ENCODE measurements at places on chromosomes 1 and 21.

DNA sequence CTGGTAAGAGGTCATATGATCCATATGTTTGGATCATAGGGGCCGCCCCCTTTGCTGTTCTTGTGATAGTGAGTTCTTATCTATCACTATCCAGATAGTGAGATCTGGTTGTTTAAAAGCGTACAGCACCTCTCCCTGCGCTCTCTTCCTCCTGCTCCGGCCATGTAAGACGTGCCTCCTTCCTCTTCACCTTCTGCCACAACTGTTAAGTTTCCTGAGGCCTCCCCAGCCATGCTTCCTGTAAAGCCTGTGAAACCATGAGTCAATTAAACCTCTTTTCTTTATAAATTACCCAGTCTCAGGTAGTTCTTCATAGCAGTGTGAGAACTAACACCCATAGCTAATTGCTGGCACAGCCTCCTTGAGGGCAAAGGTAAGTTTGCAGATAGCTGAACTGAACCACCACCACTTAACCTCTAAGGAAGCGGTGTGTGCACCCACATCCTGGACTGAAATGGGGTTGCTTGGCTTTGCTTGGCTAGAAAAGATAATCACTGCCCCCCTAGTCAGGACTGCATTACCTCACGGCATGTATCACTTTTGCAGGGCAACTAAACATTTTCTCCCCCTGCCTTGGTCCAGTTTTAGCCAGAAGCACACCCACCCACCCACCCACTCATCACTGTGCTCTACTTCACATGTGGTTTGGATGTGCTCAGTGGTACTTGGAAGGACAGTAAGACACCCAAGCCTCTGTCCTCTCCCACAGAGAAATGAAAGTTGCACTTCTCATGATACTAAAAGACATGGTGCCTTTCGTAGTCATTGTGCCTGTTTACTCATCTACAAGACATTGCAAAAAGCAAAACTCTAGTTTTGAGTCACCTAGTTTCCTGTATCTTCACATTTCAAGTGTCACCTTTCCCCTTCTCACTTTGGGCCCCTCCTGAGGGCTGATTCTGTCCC lies 23.1 kb upstream of the PTAFR start:
- DNase-seq, result peak; percentile 77

DNA sequence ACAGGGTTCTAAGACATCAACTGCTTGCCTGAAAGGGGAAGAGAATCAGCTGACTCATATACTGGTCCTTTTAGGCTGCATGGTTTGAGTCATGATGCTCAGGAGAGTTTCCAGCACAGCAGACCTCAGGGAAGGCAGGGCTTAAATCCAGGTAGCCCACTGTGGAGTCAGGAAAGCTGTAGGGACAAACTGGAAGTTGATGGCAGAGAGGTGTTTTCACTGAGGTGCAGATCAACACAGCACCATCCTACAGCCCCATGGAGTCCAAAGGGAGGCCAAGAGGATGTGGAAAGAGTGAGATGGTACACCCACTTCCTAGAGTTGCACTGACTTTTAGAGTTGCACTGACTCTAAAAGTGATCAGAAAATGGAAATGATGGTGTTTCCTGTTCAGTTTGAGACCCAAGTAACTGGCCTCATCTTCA lies 252.4 kb upstream of the DUSP10 start:
- peak; percentile 44 for DNase-seq

DNA sequence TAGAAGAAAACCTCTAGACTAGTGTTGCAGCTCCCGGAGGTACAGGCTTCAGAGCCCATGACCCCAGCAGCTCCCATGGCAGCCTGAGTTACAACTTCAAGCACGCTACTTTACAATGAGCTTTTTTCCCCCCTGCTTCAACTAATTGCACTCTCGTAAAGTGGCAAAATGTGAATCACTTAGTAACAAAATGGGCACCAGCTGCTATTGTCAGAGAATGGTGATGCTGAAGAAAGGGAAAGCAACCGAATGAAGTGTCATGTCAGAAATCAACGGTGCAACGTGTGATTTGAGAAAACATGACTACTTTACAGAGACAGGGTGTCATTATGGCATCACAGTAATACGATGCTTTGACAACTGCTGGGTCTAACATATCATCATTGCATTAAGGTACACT lies 40.5 kb downstream of the ESRRG start:
- no peak for DNase-seq

GRCh38 chr1:41101076-41101475 lies 79.6 kb upstream of the SLFNL1 start:
- no peak for DNase-seq

- no peak for DNase-seq
These were observed 6.6 kb downstream of the CCDC30 start for GRCh38 chr1:42469727-42470126.

- no peak for DNase-seq
These were observed 17.4 kb upstream of the GNG12 start for GRCh38 chr1:67850611-67851075.

DNA sequence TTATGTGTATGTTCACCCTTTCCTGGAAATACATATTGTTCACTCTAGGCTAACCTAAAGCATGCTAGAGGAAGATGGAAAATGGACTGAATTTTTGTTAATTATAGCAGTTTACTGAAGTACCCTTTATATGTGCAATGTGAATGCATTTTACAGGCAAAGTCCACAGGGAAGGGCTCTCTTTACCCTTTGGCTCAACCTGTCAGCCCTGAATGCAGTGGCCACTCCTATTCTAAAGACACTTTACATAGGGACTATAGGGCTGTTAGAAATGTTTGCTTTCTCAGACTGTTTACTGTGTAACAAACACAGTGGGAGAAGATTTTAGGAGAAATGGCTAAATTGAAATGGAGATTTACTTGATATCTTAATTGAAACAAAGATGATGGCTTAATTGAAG lies 78.5 kb downstream of the BRINP2 start:
- DNase-seq, result no peak

GRCh38 chr1:51255331-51255730 lies 19.3 kb downstream of the RNF11 start:
- DNase-seq, result no peak

DNA sequence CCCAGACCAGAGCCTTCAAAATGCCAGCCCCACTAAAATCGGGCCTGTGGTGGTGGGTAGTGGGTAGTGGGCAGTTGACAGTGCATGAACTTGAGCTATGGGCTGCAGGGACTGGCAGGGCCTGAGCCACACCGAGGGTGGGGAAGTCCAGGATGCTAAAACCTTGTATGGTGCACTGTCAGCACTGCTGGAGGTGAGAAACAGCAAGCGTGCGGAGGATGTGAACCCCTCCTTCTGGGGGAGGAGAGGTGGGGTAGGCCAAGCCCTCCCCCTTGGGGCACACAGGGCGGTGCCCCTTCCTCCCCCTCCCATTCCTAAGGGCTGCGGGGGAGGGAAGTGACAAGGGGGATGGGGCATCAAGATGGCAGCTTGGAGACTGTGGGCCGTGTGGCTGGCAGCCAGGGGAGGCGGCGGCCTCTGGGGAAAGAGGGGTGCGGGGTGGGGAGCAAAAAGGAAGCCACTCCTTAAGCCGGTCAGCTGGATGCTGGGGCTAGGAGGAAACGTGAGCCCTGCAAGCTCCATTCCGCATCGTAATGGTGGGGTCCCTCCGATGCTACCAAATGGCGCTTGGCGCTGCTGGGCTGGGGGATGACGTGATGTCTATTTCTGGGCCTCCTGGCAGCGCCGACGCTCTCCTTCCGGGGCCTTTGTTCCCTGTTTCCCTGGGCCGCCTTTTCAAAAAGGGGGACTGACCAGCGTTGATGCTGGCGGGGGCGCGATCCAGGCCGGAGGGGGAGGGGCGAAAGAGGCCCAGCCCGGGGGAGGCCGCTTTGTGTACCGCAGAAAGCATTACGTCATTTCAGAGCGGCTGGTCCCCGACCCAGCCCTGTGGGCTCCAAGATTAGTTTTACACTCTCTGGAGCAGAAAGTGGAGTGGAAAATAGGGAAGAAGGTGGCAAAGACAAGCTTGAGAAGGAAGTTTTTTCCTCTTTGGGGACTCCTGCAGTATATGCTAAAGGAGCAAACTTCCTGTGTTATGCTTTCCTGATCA lies 809 bp downstream of the SYT11 start:
- peak; percentile 80 for DNase-seq

DNA sequence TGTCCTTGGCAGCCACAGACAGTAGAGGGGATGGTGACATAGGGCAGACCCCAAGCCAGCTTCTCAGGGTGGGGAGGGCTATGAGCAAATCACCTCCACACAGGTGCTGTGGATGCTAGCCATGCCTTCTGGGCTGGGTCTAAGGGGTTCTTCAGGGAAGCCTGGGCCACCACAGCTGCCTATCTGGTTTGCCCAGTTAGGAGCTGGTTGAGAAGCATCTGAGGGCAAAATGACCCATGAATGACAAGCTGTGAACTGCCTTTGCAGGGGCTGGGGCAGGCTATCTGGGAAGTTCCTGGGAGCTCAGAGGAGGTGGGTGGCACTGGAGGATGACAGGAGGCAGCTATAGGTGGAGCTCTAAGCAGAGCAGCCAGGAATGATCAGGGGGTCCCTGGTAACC lies 10.1 kb upstream of the ARHGEF10L start:
- no peak for DNase-seq

DNA sequence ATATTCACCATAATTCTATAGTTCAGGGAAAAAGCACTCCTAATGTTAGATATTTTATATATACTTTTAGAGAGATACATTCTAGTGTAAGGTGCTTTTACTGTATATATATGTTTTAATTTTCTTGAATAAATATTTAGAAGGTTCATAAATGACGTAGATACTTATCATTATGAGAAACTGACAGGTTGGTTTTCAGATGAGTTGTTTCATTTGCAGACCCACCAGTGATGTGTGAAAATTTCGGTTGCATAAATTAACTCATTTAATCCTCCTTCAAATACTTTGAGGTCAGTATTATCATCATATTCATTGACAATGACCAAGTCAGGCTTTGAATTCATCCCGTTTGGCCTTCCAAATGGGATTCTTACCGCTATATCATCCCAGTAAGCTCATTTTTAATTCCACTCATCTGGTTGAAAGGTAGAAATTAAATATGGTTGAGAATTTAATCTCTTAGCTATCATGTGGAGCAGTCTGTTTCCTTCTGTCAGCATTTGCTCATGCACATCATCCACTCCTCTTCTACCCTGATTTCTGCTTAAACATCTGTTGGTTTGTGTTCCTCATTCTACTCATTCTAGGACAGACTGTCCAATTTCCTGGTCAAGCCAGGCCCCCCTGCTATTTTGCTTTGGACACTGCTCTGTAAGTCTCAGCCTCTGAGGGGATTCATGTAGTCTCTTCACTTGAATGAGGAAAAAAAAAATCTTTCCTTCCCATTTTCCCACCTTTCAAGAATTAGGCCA lies 1156.6 kb downstream of the PLA2G4A start:
- no peak for DNase-seq

DNA sequence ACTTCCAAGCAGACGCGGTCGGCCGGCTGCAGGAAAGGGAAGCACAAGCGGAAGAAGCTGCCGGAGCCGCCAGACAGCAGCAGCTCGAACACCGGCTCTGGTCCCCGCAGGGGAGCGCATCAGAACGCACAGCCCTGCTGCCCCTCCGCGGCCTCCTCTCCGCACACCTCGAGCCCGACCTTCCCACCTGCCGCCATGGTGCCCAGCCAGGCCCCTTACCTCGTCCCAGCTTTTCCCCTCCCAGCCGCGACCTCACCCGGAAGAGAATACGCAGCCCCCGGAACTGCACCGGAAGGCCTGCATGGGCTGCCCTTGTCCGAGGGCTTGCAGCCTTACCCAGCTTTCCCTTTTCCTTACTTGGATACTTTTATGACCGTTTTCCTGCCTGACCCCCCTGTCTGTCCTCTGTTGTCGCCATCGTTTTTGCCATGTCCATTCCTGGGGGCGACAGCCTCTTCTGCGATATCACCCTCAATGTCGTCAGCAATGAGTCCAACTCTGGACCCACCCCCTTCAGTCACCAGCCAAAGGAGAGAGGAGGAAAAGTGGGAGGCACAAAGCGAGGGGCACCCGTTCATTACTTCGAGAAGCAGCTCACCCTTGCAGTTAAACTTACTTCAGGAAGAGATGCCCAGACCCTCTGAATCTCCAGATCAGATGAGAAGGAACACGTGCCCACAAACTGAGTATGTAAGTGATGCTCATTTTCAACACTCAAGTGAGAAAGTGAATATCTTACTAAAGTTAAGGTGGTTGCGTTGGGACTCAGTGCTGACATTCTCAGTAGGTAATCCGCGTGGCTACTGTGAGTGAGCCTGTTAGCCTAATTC lies 25.5 kb downstream of the UTS2 start:
- DNase-seq, result peak; percentile 50

GRCh38 chr1:152758636-152759035 lies 811 bp downstream of the KPRP start:
- DNase-seq, result no peak

GRCh38 chr1:23184212-23184934 lies 15.7 kb upstream of the LUZP1 start:
- DNase-seq, result peak; percentile 59

- no peak for DNase-seq
These were observed 12.2 kb downstream of the ADSS2 start for GRCh38 chr1:244439391-244440032.
